ENCODE measurements at places on chromosomes 4 and X. TPM values are rescaled to one million over a fixed set of nuclear protein-coding genes. Genes with fewer than 3 reads are reported as not detected.

FABP2 gene
- not detected for polyA plus RNA-seq

WNK3 gene
- 4.8 TPM for polyA plus RNA-seq

DNA sequence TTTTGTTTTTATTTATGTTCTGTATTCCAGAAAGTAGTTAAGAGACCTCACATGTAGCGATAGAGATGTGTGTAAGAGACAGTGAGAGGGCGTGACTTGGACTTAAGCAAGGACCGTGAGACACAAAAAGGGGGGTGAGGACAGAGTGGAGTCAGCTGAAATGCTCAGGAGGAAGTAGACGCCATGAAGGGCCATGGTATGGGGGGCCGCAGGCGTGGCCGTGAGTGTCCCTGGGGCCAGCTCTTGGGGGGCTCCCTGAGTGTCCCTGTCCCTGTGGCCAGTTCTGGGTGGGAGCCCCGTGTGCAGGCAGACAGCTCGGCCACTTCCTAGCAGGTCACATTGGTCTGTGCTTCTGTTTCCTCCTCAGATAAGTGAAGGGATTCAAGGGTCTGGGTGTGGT is 23.0 kb upstream of the MSANTD1 start:
- DNase-seq: no peak

GRCh38 chr4:136306361-136306760 is 1225.9 kb downstream of the PCDH18 start:
- no peak for DNase-seq

GRCh38 chr4:156754832-156755570 is 216.6 kb downstream of the PDGFC start:
- no peak for DNase-seq

- DNase-seq: no peak
Measured at GRCh38 chr4:67292045-67292444, 253.3 kb downstream of the CENPC start.

DNA sequence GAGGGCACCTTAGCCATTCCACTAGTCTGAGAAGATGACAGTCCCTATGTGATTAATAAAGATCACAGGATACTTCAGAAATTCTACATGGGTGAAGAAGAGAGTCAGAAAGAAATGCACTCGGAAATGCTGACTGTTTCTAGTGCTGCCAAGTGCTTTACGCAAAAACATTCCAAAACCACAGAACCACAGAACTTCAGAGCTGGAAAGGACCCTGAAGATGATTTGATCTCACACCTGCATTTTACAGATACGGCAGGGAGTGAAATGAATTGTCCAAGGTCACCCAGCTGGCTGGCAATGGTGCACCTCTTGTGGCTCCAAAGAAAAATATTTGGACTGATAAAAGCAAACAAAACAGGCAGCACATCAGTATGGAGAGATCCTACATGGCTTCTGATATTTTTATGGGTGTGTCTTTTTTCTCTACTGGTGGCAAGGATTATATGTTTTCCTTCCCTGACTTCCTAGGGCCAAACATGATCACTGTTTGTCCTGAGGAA is 115.9 kb downstream of the MAML3 start:
- no peak for DNase-seq

GRCh38 chr4:6470502-6471306 is 1.7 kb downstream of the PPP2R2C start:
- DNase-seq: peak; percentile 79

GRCh38 chr4:185642907-185643306 is 107.6 kb upstream of the PDLIM3 start:
- no peak for DNase-seq

GRCh38 chr4:90069151-90069550 is 58.0 kb upstream of the CCSER1 start:
- no peak for DNase-seq
